Upper lobe of left lung (tissue), 6 donors: ENCODE measurements at places on chromosomes 1 and 21.

DNA sequence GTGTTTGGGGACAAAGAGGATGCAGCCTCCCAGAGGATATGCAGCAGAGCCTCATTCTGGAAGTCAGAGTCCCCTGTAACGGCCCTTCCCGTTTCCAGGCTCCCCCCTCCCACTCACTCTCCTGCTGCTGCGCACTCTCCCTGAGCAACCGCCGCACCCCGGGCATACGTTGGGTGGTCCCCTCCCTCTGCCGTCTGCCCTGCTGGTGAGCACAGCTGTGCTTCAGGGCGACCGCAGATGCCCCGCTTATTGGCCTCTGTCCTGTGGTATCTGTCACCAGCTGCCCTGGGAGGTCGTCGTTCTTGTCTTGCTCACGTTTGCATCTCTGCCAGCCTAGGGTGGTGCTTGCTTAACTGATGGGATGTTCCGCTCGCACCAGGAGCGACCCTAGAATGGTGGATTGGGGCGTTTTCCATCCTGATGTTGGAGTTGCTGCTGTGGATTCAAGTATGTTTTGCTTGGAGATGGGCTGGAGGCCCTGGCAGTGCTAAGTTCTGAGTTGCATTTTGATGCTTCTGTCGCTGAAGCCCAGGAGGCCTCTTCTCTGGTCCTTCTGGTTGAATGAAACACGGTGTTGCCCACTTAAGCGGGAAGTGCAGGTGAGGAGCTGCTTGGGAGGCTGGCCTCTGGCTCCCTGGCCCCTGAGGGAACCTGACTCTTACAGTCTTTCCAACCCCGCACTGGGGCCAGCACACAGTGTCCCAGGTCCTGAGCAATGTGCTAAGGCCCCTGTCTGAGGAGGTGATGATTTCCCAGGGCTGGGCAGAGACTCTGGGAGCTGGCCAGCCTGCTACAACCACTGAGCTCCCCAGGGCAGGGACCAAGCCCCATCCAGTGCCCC lies 3.2 kb downstream of the TMEM201 start:
- peak; percentile 63 for DNase-seq

- no peak for DNase-seq
Observed at GRCh38 chr1:168455764-168456163, 88.0 kb downstream of the XCL2 start.

DNA sequence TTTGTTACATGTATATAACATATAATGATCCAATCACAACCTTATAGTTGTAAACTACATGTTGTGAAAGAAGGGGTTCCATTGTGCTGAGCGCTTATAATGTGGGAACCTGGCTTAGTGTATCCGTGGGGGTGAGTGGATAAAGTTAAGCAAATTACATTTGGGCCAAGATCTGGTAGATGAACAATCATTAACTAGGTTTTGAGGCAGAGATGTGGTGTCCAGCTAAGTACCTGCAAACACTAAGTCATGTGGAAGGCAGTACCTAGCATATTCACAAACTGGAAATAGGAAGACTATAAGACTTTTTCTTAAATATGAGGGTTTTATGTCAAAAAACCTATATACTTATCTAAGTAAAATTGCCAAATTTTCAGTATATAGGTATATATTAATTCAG lies 167.2 kb upstream of the PDE4B start:
- no peak for DNase-seq

DNA sequence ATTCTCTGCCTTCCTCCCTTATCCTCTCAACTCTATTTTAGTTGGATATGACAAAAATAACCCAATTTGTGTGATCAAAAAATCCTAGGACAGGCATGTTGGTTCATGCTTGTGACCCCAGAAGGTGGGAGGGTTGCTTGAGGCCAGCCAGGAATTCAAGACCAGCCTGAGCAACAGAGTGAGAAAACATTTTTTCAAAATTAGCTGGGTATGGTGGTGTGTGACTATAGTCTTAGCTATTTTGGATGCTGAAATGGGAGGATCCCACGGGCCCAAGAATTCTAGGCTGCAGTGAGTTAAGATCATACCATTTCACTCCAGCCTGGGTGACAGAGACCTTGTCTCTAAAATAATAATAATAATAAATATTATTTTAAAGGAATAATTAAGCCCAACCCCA lies 1383.1 kb upstream of the ADGRL2 start:
- DNase-seq, result no peak

DNA sequence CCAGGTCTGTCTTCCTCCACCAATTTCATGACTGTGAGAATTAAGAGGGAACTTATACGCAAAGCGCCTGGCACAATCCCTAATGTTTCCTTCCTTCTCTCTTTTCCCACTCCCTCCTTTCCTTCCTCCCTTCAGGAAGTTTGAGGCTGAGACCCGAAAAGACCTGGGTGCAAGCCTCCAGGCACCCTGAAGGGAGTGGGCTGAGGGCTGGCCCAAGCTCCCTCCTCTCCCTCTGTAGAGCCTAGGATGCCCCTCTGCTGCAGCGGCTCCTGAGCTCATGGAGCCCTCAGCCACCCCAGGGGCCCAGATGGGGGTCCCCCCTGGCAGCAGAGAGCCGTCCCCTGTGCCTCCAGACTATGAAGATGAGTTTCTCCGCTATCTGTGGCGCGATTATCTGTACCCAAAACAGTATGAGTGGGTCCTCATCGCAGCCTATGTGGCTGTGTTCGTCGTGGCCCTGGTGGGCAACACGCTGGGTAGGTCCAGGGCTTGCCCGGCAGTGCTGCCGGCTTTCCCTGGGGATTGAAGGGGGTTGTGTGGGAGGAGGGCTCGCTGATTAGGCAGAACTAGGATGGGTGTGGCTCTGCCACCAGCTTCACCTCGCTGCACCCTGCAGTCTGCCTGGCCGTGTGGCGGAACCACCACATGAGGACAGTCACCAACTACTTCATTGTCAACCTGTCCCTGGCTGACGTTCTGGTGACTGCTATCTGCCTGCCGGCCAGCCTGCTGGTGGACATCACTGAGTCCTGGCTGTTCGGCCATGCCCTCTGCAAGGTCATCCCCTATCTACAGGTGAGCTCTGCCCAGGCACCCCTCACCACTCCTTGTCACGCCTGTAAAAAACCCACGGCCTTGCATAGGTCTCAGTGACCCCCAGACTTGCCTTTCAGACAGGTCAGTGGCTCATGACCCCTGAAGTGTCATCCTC lies 1.7 kb downstream of the HCRTR1 start:
- peak; percentile 51 for DNase-seq

- no peak for DNase-seq
Observed at GRCh38 chr1:88088481-88088880, 595.6 kb upstream of the PKN2 start.

- no peak for DNase-seq
Observed at GRCh38 chr1:7293702-7294629, 477.1 kb upstream of the VAMP3 start.

DNA sequence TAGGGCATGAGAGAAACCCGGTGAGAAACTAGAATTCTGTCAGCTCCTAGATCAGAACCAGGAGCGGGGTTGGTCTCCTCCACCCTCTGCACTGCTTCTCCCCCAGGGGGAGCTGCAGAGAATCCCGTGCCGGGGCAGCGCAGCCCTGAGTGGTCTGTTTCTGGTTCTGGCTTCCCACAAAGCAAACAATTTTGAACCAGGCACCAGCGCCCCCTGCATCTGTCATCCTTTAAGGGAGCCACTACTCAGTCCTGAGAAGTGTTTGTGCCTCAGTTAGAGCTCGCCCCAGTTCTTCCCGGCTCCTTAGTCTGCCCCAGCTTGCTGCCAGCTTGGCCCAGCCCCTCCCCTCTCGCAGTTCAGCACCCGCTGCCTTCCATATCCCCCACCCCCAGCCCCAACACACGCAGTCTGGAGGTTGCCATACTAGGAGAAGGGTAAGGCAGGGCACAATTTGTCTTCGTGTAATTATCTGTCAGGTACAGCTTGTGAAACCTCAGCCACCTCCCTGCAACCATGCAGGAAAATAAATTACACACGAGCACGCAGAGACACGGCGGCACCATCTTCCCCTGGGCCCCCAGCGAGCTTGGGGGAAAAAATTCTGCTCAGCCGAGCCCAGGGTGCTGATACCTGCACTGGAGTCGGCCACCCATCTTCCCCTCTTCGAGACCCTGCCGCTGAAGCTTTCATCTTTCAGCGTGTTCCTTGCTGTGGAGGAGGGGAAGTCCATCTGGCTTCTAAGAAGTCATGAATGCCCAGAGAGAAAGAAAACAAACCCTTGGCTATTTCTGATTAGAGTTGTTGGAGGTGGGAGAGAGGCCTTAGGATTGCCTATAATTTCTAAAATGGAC lies 62.6 kb upstream of the CD1D start:
- DNase-seq, result peak; percentile 45

DNA sequence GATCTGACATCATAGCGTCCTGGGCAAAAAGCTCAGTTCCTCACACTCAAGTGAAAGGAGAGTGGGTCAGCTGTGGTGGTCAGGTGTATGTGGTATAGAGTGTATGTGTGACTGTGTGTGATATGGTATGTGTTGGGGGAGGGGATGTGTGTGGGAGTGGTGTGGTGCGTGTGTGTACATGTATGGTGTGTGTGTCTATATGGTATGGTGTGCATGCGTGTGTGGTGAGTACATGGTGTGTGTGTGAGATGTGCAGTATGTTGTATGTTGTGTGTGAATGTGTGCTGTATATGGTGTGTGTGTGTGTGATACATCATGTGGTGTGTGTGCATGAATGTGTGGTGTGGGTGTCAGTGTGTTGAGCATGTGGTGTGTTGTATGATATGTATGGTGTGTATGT lies 20.9 kb downstream of the FAM3B start:
- DNase-seq, result no peak

GRCh38 chr1:174666248-174666647 lies 218.5 kb downstream of the GPR52 start:
- no peak for DNase-seq

DNA sequence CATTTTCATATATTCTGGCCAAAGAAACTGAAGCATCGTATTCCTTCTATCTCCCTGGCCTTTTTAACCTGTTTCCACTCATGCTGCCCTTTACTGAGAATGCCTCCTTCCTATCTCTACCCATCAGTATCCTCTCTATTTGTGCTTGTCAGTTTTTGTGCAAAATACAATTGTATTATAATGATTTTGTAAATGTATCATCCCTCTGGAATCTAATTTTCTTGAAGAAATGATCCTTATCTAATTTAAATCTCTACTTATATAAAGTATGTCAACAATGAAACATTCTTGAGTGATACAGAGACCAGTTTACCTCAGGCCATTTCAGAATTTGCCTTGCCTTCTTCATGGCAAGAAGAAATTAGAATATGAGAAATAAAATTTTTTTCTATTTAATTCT lies 59.0 kb upstream of the TEKT2 start:
- DNase-seq, result no peak

DNA sequence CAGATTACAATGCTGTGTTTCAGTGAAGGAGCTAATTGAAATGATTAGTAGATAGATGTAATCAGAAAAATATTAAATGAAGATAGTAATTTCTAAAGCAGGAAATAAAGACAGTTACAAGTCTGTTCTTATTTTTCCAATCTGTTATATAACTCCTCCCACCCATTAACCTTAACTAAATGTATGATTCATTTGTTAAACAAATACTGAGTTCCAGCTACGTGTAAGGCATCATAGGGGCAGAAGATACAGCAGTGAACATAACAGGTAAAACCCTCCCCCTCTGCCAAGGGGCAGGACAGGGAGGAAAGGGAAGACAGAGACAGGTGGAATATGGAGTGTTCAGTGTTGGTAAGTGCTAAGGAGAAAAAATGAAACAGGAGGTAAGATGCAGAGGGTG lies at the start of gene FAM177B:
FAM177B (plus strand) TSS at position 231 of the 400 bp plus-strand sequence. CDS start 9,344 bp downstream, outside the sequence.
- DNase-seq, result no peak

GRCh38 chr21:17128132-17128531 lies 384.7 kb upstream of the CXADR start:
- no peak for DNase-seq

DNA sequence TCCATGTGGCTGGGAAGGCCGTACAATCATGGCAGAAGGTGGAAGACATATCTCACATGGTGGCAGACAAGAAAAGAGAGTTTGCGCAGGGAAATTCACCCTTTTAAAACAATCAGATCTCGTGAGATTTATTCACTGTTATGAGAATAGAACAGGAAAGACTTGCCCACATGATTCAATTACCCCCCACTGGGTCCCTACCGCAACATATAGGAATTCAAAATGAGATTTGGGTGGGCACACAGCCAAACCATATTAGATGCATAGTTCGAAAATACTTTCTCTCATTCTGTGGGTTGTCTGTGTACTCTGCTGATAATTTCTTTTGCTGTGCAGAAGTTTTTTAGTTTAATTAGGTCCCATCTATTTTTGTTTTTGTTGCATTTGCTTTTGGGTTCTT lies 990.3 kb downstream of the PLA2G4A start:
- no peak for DNase-seq

DNA sequence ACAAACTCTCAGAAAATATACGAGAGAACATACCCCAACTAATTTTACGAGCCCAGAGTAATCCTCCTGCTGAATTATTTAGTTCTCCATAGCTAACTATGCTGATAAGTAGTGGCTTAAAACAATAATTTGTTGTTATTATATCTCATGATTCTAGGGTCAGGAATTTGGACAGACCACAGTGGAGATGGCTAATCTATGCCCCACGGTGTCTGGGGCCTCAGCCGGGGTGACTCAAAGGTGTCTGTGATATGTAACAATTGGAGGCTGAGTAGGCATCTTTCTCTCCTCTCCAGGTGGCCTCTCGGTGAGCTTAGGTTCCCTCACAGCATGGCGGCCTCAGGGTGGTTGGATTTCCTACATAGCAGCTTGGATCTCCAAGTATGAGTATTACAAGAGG lies 35.4 kb upstream of the FOXO6 start:
- DNase-seq, result no peak

GRCh38 chr1:209106861-209107260 lies 476.7 kb upstream of the CAMK1G start:
- DNase-seq, result no peak

- DNase-seq, result no peak
Observed at GRCh38 chr1:94672934-94673333, 131.4 kb upstream of the F3 start.
